Activated CD8-positive, alpha-beta T cell treated with anti-CD3 and anti-CD28 coated beads for 36 hours (primary cell): ENCODE measurements at places on chromosomes 2 and 18. TPM values are rescaled to one million over a fixed set of nuclear protein-coding genes. Genes with fewer than 3 reads are reported as not detected.

ALPI gene
- total RNA-seq: not detected

LBX2 gene
- total RNA-seq: 0.43 TPM

IL1A gene
- total RNA-seq: 0.69 TPM

EGR4 gene
- 0.29 TPM for total RNA-seq

EFHD1 gene
- 0.70 TPM for total RNA-seq

TTN gene
- total RNA-seq: 2.8 TPM

MC5R gene
- not detected for total RNA-seq

SPATA3 gene
- total RNA-seq: 0.76 TPM

ANKRD29 gene
- total RNA-seq: not detected

RGPD3 gene
- total RNA-seq: 0.34 TPM

ABCG5 gene
- not detected for total RNA-seq

CYS1 gene
- total RNA-seq: 0.11 TPM

ABHD1 gene
- 0.50 TPM for total RNA-seq

SCN7A gene
- not detected for total RNA-seq

PCBP1 gene
- total RNA-seq: 489 TPM

PLCD4 gene
- 0.34 TPM for total RNA-seq

AQP4 gene
- not detected for total RNA-seq

CHMP3 gene
- total RNA-seq: 31.6 TPM

KIAA2012 gene
- total RNA-seq: not detected
